Stimulated activated CD8-positive, alpha-beta memory T cell treated with anti-CD3 and anti-CD28 coated beads, Interleukin-2, amount 100 ng/mL, for 48 hours (primary cell): ENCODE measurements at places on chromosomes 7 and 10.

DNA sequence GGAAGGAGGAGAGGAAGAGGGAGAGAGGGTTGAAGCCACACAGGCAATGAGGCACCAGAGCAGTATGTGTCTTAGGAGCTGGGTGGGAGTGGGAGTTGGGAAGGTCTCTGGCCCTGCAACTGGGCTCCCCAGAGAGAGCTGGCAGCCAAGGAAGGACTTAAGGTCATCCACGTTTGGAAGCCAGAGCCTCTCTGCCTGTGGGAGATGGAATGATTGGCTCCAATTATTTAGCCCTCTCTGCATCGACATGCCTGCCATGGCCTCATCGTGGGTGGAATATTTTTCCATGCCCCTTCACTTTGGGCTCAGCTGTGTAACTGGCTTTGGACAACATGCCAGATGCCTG, 478.5 kb downstream of the RPS24 start:
- no peak for DNase-seq

DNA sequence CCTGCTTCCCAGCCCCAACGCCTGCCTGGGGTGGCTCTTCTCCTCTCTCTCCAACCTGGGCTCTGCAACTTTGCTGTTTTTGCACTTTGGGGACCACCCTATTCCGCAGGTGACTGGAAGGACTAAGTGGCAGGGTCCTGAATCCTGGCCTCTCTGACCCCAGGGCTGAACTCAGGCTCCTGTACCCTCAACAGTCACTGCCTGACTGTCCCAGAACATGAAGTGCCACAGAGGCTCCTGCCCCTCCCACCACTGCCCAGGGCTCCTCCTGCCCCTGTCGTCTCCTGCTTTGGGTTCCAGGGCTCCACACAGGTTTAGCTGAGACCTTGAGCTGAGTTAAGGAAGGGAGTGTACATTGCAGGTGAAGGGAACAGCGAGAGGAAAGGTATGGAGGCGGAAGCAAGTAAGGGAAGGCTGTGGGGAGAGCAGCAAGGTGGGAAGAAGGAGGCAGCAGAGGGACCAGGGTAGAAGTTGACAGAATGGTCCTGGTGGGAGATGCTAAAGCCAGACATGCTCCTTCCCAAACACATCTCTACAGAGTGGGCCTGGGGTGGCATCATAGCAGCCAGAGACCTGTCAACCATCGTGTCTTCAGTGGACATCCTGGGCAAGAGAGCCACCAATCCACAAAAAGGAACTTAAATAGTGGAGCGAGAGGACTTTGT, 5.7 kb upstream of the GRID1 start:
- no peak for DNase-seq

GRCh38 chr7:132109769-132110168, 466.5 kb downstream of the PLXNA4 start:
- DNase-seq = no peak

DNA sequence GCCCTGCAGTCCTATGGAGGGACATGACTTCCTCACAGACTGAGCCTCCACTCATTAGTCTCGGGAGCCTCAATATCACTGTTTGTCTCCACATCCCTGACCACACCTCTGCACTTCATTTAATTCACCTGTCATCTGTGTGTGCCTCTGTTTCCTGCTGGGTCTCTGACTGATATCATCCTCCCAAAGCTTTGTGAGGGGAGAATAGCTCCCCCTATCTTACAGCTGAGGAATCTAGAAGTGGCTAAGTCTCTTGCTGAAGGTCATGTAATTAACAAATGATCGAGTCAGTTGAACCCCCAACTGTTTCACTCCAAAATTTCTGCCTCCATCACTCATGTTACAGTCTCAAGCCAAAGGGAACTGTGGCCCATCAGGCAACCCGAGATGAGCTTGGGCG, 5.5 kb upstream of the CPXM2 start:
- DNase-seq = no peak

- no peak for DNase-seq
Observed at GRCh38 chr10:82252081-82252480, 377.1 kb downstream of the NRG3 start.

DNA sequence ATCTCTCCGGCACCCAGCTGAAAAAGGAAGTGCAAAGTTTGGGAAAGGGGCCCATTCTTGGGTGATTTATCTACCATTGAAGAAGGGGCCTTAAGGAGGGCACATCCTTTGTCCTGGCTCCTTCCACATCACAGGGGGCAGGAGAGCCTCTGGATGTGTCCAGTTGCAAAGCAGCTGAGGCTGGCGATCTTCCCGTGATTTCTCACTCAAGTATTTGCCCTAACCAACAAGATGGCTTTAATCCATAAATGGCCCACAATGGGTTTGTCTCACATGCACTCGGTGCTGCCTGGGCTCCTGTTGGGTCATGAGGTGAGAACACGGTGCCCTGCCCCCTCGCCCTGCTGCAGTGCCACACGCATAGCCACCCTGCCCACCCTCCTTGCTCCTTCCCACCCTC, 14.2 kb upstream of the FRMPD2 start:
- no peak for DNase-seq

DNA sequence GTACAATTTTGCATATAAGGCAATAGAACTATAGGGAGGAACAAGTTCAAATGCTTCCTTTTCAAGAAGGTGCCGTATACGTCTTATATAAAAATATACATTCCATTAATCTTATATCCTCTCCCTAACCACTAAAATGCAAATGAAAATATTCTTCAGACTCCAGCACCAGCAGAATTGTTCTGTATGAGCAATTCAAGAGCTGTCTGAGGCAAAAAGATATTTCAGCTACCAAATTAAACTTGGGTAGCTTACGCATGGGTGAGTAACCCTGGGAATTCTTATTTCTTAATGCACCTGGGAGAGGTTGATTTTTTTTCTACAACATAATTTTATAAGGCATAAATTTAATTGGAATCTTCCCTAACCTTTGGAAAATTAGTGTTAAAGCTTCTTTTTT, 42.2 kb upstream of the GSDME start:
- no peak for DNase-seq
